ENCODE measurements at places on chromosomes 5 and 9.
A peak's percentile ranks its signal among the peaks of the same experiment; 100 is the strongest.

GRCh38 chr5:150097152-150097551, 10.8 kb upstream of the CSF1R start:
- no peak for DNase-seq

DNA sequence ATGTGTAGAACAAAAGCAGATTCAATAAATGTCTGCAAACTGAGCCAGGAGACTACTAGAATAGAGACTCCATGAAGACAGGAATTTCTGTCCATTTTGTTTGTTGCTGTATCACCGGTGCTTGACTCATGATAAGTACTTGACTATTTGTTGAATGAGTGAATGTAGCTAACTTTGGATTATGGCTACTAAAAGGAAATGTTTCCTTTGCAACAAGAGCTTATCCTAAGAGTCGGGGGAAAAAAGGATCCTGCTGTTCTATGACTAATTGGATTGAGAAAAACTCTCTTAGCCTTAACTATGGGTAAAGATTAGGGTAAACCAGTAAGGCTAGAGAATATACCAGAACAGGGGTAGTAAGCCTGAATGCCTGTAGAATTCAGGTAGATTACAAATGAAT, 3.5 kb downstream of the PAIP1 start:
- no peak for DNase-seq

DNA sequence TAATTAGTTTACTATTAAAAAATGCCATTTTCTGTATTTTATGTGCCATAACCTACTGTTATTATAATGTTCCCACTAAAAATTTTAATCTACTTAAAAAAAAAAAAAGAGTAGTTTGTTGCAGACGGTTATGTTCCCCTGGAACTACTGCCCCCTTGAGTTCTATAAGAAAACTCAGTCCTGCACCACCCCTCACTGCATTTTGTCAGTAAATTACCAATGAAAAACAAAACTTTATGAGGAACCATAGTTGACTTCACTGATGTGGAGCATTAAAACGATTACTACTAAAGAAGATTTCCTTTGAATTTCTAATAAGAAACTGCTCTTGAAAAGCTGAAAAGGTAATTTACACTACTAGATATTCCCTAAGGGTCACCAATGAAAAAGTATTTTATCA, 288.7 kb downstream of the FBXL17 start:
- no peak for DNase-seq

DNA sequence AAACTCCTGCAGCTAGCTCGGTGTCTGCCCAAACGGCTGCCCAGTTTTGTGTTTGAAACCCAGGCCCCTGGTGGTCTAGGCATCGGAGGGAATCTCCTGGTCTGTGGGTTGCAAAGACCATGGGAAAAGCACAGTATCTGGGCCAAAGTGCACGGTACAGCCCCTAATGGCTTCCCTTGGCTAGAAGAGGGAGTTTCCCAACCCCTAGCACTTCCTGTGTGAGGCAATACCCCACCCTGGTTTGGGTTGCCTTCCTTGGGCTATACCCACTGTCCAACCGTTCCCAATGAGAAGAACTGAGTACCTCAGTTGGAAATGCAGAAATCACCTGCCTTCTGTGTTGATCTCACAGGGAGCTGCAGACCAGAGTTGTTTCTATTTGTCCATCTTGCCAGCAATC, 41.8 kb downstream of the CAVIN4 start:
- no peak for DNase-seq

- DNase-seq: no peak
Observed at GRCh38 chr5:74154526-74154925, 486.0 kb downstream of the ENC1 start.

- DNase-seq: no peak
Observed at GRCh38 chr9:101437806-101438232, 2.2 kb upstream of the ALDOB start.

GRCh38 chr9:89505911-89506310, 8.0 kb upstream of the SEMA4D start:
- DNase-seq: no peak

DNA sequence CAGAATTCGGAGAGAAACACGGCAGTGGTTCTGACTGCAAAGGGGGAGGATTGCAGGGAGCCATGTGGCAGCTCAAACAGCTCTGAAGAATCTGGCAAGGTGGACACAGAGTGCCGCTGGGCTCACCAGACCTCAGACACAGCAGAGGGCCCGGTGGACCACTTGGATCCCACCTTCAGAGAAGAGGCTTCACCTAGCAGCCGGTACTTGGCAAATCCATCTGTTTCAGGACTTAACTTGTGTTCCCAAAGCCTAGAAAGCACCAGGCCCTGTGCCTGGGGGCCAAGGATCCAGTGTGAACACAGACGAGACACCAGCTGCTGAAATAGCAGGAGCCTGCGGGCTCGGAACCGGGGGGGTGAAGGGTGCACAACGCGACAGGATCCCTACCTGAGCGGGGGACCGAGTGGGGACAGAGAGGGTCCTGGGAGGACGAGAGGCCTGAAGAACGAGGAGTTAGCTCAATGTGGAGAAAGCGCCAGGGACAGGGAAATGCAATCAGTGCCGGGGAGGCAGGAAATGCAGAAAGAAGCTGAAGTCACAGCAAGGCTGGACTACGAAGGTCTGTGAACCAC, 44.6 kb downstream of the BTNL9 start:
- DNase-seq: no peak

DNA sequence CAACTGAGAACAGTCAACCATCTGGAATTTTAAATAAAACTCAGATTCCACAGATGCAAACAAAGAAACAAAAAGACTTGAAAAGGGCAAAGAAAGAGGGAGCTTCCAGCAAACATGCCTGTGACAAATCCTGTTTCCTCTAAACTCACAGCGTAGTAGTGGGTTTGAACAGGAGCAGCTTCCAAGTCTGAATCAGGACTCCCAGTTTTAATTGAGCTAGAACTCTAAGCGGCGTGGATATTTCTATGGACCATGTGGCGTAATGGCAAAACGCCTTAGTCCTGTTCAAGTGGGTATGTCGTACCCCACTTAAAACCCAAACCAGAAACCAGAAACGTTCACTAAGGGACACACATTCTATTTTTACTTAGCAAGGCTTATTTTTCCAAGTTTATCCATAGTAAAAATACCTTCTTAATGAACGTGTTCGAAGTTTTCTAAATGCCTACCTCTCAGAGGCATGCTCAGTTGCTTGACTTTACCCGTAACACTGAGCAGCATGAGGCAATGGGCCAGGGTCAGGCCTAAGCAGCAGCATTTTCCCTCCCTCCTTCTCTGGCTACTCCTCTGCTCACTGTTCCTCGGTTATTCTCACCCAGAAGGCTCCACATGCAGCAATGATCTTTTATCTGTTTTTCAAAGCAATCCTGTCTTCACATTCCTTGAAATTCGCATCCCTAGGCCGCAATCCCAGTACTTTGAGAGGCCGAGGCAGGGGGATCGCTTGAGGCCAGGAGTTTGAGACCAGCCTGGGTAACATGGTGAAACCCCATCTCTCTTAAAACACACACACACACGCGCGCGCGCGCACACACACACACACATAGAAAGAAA, 77.9 kb downstream of the FNBP1 start:
- DNase-seq: no peak

DNA sequence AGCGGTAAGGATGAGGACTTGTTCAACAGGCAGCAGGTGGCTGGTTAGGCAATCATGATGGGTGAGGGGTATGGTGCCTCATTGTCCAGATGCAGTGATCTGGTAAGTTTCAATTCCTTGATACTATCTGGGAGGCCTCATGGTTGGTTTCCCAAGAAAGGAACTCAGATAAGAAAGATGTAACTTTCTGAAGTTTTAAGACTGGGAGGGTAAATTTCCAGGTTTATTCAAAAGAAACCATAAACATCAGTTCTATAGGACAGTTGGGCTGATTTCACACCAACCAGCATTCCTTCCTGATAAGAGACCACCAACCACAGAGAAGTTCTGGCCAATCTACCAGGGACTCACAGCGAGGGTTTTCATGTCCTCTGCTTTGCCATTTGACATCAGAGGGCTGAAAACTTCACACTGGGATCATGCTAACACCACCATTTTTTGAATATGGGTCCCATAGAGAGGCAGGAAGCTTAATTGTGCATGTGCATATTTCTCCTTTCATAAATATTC, 773 bp upstream of the AGGF1 start:
- no peak for DNase-seq

DNA sequence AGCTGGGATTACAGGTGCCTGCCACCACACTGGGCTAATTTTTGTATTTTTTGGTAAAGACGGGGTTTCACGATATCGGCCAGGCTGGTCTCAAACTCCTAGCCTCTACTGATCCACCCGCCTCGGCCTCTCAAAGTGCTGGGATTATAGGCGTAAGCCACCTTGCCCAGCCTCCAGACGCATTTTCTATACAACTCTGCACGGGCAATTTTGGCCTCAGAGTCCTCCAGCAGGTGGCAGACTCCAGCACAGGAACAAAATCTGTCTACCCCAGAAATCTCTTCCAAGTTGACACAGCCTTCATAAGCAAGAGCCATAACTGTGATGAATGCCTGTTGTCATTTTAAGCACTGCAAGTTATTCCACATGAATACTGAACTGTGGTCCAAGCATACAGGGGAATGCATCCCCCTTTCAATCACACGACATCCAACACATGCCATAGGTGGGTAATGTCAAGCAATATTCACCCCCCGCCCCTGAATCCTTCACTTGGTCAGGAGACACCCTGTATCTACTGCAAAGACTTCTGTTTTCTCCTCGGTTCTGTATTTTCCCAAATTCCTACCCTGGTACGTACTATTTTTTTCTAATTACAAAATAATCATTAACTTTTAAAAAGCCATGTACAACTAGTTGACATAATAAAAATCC, 50.8 kb downstream of the ALDH7A1 start:
- peak; percentile 26 for DNase-seq

GRCh38 chr5:57841676-57842363, 359.2 kb upstream of the ACTBL2 start:
- DNase-seq: no peak

DNA sequence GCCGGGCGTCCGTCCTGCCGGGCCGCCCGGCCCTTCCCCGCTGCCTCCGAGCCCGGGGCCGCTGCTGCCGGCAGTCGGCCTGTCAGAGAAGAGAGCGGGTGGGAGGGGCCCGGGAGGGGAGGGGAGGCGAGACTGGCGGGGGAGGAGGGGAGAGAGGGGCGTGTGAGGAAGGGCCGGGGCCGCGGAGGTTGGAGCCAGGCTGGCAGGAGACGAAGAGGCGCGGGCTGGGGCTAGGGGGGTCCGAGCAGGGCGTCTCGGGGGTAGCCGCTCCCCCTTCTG, 570 bp downstream of the CREBRF start:
- no peak for DNase-seq

- no peak for DNase-seq
Observed at GRCh38 chr9:127982912-127983311, 2.1 kb upstream of the EEIG1 start.

DNA sequence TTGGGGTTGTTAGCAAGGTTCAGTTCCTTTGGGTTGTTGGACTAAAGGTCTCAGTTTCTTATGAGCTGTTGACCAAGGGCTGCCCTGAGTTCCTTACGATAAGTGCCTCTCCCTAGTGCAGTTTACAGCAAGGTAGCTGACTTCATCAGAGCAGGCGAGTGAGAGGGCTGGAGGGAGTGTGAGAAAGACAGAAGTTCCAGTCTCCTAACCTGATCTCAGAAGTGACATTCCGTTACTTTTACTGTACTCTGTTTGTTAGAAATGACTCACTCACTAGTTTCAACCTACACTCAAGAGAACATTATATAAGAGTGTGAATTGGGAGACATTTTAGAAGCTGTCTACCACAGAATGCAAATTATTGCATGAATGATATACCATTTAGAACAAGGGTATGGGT, 21.2 kb upstream of the IL31RA start:
- no peak for DNase-seq

GRCh38 chr5:148443241-148443640, 59.5 kb downstream of the FBXO38 start:
- no peak for DNase-seq

DNA sequence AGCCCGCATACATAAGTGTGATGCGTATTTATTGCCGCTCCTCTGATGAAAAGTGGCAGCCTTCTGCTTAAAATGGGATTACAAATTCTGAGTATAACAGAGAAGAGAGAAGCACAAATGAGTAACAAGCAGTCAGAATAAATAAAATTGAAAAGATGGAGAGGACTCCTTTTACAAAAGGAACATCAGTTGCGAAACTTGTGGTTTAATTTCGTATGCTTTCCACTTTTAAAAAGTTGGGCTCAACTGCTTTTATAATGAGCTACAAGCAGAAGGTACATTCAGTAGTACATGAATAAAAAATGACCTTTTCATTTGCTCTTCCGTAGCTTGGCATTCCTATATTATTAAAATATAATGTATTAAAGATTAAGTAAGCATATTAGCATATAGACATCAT, 320.0 kb downstream of the FBXL17 start:
- DNase-seq: no peak

DNA sequence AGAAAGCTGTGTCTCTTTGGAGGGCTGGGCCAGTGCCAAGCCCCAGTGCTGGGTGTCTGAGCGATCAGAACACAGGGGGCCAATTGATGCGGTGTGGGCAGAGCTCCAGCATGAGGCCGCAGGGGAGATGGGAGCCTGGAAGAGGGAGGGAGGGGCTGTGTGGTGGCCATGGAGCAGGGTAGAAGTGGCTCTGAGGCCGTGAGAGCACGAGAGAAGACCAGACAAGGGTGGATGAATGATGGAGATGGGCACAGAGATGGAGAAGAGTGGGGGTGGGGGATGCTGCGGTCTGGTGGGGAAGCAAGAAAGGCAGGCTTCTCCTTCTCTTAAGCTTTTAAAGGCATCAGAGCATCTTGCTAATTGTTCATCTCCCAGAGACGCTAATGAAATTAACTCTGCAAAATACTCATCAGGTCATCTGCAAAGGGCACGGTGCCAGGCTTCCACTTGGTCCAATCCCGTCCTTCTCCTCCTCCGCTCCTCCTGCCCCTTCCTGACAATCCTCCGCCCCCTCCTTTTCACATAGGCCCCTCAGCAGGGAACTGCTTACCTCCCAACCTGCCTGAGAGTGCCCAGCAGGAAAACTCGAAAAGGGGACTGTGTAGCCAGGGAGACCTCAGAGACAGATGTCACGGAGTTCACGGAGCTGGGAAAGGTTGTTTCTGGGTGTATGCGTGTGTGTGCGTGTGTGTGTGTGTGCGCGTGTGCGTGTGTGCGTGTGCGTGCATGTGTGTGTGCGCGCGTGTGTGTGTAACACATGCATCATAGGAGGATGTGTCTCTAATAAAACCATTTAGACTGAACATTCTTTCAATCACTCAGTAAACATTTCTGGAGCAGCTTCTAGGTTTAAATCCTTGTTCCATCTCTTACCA, 7.1 kb upstream of the UNC5A start:
- DNase-seq: no peak

DNA sequence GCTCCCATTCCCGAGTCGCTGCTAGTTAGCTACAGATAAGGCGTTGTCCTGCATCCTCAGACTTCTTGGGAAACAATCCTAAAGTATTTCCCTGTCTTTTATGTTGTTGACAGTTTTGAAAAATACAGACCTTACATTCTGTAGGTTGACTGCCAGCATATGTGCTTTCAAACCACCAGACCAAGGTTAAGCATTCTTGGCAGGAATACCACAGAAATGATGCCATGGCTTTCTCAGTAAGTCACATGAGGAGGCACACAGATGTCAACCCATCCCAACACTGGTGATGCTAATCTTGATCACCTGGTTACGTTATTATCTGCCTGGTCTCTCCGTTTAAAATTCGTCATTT, 871 bp downstream of the GLE1 start:
- no peak for DNase-seq

Measured in neural crest cell (in vitro differentiated cells).